ENCODE measurements at places on chromosomes 7 and 10. TPM values are rescaled to one million over a fixed set of nuclear protein-coding genes. Genes with fewer than 3 reads are reported as not detected.

Gene BBIP1
- 55.2 TPM for total RNA-seq

Gene ABCB4
- 0.18 TPM for total RNA-seq

Gene AUTS2
- total RNA-seq, result 2.5 TPM

Gene GATAD1
- total RNA-seq, result 27.0 TPM

Gene MYH16
- total RNA-seq, result 0.23 TPM

Gene TEX36
- total RNA-seq, result not detected

Gene PRF1
- not detected for total RNA-seq

Gene PPP1R3C
- 1.2 TPM for total RNA-seq

Gene DCLRE1C
- 9.1 TPM for total RNA-seq

Gene C7orf57
- 3.2 TPM for total RNA-seq

Gene NRP1
- 93.4 TPM for total RNA-seq

Gene TMEM243
- total RNA-seq, result 15.4 TPM

Gene OPN1SW
- total RNA-seq, result not detected

Gene SEC61G
- total RNA-seq, result 197 TPM

Gene SFXN2
- 11.6 TPM for total RNA-seq

Gene CHST15
- 33.2 TPM for total RNA-seq

Gene FANK1
- total RNA-seq, result 19.1 TPM

- DNase-seq, result no peak
Measured at GRCh38 chr7:90455163-90456030, 14.0 kb upstream of the PTTG1IP2 start.

DNA sequence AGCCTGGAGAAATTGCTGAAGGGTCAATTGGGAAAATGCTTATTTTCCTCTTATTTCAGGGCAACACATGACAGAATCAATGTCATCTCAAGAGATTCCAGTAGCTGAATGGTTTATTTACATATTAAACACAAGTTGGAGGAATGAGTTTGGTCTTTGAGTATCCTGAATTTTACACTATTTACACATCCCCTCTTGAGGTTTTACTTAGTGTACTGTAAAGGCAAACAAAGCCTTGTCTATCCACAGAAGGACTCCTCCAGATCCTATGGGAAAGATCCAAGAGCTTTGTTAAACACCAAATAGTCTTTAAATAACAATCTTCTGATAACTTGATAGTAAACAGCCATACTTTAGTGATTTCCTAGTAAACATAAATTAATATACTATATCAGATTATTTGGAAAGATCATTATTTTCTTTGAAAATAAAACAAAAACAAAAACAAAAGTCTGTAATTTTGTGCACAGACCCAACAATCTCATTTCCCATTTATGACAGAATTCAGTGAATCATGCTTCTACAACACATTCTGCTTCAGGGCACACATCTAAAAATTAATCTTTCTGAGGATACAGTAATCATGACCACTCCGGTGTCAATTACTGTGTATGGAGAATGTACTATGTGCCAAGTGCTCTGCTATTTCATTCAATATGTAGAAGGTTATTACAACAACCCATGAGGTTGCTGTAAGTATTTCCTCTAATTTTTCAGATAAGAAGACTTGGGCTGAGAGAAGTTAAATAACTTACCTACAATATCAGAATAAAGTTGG is 575.0 kb upstream of the LRRTM3 start:
- DNase-seq, result no peak

DNA sequence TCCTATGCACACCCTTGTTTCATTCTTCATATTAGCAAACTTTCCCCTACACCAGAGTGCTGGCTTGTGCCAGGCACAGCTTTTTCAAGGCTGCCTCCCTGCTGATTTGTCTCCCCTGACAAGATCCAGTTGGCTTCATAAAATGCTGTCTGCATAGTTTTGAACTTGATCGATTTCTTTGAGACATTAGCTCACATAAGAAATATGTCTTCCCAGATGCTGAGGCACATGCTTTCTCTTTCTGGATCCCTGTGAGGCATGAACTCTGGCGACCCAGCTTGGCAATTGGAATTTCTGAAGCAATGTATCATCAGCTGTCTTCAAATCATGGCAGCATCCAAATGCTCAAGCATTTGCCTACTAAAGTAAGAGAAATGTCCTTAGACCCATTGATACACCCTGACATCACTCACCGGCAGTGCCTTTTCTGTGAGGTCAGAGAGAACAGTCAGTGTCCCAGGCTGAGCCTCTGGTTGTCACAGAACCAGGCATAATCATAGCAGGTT is 616.4 kb upstream of the GHITM start:
- DNase-seq, result no peak

DNA sequence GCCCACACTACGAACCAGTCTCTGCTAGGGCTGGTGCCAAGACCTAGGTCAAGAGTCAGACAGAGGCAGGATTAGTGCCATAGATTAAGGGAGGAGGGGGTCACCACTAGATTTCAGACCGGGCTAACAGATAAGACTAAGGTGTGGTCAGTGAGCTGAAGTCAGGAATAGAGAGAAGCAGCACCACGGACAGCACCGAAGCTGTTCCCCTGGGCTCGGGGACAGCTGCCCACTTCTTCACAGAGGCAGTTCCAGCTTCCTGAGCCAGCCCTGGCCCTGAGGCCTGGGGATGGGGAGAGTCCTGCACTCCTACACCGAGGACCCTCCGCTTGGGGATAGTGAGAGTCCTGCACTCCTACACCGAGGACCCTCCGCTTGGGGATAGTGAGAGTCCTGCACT is 11.2 kb upstream of the JAKMIP3 start:
- DNase-seq, result no peak

GRCh38 chr7:289209-289755 is 688 bp upstream of the FOXL3 start:
- no peak for DNase-seq

DNA sequence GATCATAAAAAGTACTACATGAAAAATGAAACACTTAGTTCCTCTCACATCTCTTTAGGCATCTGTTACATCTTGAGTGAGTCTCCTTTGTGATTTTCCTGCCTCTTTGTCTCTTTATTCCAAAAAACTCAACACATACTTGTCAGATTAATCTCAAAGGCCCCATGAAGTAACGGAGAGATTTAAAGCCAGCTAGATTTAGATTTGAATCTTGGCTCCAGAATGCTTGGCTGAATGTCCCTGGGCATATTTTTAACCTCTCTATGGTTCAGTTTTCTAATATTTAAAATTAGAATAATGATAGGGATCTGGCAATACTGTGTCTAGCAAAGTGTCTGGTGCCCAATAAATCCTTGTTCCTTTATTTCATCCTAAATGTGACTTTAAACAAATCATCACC is 140.0 kb downstream of the DGKB start:
- DNase-seq, result no peak

- DNase-seq, result no peak
Measured at GRCh38 chr10:72386916-72387586, 32.3 kb upstream of the DNAJB12 start.

GRCh38 chr10:70655316-70655715 is 17.0 kb upstream of the ADAMTS14 start:
- DNase-seq, result no peak

DNA sequence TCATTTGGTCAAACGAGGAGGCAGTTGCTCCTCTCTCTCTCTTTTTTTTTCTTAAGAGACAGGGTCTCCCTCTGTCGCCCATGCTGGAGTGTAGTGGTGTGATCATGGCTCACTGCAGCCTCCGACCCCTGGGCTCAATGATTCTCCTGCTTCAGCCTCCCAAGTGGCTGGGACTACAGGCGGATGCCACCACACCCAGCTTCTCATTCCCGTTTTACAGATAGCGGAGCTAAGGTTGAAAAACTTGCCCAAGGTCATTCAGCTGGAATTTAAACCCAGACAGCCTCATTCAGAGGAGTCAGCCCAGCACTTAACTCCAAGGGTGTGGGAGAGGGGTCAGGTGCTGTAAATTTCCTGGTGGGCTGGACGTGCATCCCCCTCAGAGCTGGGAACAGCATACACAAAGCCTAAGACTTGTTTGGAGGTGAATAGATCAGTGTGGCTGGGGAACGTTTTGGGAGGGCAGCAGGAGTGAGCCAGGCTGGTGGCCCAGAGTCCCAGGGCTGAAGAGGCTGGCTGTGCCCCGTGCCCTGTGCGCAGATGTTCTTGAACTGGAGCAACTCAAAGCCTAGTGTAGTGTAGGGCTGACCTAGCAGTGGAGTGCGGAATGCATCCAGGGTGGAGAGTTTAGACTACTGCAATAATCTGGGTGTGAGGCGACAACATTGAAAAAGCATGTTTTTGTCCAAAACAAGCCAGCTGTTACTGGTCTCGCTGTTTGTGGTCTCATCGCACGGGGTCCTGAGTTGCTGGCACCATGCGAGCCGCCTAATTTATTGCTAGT is 2.3 kb downstream of the HTRA1 start:
- no peak for DNase-seq

- DNase-seq, result no peak
Measured at GRCh38 chr10:6928586-6928985, 348.5 kb upstream of the PRKCQ start.

GRCh38 chr7:115676080-115676479 is 354.5 kb downstream of the TFEC start:
- no peak for DNase-seq

GRCh38 chr7:80278737-80279136 is 144.1 kb downstream of the GNAI1 start:
- no peak for DNase-seq

GRCh38 chr7:22653951-22654350 is 73.0 kb upstream of the IL6 start:
- no peak for DNase-seq

GRCh38 chr7:150514748-150515222 is at the start of gene GIMAP7:
TSS of gene GIMAP7 (plus strand) at chr7:150514872. CDS start at chr7:150519975, 5,103 bp downstream.
- no peak for DNase-seq

- DNase-seq, result no peak
Measured at GRCh38 chr7:73769481-73770001, 529 bp downstream of the CLDN3 start.

DNA sequence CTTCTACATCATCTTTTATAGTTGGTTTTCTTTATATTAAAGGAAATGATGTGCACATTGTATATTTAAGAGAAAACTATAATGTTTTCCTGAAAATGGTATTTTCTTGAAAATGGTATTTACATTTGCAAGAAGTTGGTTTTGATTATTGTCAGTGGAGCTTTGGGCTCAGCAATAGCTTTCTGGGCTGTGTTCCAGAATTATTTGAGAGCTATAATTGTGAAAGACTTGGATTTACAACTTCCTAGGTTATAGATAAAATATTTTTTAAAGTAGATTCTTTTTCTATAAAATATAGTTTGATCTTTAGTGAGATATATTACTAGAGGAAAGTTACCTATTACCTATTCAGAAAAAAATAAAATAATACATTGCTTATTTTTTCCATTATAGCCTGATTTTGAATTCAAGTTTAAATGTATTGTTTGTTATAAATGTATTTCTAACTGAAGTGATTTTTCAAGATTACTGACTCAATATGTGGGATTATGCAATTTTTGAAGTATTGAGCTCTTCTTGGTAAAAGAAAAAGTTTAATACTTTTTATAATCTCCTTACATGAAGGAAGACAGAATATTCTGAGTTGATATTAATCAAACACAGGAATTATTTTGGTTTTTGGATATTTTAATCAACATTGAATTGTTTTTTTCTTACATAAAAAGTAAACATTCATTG is 20.2 kb downstream of the GNAI1 start:
- no peak for DNase-seq

DNA sequence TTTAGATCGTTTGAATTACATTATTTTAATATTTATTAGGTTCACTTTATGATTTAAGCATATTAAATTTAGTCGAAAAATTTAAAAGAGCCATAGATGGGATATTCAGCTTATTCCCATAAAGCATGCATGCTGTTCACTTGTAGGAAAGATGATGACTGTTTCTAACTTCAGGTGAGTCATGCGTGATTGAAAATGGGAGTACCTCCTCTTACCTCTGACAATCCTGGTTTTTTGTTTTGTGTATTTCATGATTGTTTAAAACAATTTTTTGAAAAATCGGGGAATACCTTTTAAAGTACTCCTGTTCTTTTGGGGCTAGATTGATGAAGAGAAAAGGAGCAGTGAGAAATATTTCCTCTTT is 1.4 kb downstream of the TNKS2 start:
- no peak for DNase-seq

- no peak for DNase-seq
Measured at GRCh38 chr10:109411917-109412316, 511.4 kb downstream of the XPNPEP1 start.

DNA sequence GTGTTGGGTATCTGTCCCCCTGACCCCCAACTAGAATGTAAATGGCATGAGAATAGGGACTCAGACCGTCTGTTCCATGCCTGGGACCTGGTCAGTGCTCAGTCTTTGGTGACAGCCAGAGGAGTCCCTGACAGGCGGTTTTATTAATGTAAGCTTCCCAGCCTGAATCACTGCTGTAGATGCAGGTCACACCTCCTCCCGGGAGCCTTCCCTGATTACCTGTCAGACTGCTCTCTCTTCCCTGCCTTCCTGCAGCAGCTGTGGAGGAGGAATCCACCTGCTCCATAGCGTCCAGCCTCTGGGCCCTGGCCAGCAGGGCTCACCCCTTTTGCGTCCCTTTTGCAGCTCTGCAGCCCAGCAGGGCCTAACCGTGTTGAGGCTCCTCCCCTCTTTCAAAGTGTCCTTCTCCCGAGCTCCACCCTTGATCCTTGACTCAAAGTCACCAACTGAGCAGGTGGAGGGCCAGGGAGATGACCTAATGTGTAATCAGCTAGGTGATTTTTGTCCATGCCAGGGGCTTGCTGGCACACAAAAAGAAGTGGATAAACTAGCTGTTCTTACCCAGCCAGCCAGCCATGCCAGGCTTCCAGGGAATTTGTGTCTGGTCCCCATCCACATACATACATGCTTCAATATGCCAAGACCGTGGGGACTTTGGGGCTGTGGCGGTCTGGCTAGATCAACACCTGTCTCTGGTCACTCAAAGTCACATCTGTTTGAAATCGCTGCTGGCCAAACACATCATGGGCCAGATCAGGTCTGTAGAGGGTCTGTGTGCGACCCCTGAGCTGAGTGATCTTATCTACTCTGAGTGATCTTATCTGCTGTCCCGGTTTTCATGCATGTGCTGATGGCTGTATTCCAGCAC is 195.1 kb downstream of the CCDC3 start:
- DNase-seq, result no peak

GRCh38 chr10:95588025-95588424 is 26.9 kb upstream of the SORBS1 start:
- DNase-seq, result no peak

- no peak for DNase-seq
Measured at GRCh38 chr10:3336673-3337293, 164.2 kb upstream of the PITRM1 start.

- no peak for DNase-seq
Measured at GRCh38 chr7:39946693-39947092, 3.4 kb upstream of the CDK13 start.

GRCh38 chr7:40629891-40630290 is 495.1 kb downstream of the SUGCT start:
- no peak for DNase-seq

DNA sequence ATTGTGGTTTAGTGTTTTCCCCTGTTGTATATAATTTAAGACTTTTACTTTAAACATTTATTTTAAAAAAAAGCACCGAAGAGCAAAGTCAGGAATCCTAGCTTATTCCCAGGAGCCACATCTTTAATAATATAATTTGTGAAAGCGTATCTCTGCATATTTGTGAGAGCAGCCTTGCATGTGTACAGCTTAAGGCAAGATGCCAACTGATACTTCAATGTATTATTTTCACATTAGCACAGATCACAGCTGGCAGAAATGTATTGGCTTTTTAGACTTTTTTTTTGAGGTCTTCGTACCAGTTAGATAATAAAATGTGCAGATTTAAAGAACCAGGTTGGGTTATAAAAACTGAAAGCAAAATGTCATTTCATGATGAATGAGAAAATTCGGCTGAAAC is 845.7 kb upstream of the POT1 start:
- no peak for DNase-seq

Data from Panc1 (cell line).